Midbrain (tissue), 1 donor: ENCODE measurements at places on chromosomes 2 and 18.
A peak's percentile ranks its signal among the peaks of the same experiment; 100 is the strongest.

GRCh38 chr18:45197526-45197970 lies 417.7 kb upstream of the SLC14A2 start:
- DNase-seq: no peak

DNA sequence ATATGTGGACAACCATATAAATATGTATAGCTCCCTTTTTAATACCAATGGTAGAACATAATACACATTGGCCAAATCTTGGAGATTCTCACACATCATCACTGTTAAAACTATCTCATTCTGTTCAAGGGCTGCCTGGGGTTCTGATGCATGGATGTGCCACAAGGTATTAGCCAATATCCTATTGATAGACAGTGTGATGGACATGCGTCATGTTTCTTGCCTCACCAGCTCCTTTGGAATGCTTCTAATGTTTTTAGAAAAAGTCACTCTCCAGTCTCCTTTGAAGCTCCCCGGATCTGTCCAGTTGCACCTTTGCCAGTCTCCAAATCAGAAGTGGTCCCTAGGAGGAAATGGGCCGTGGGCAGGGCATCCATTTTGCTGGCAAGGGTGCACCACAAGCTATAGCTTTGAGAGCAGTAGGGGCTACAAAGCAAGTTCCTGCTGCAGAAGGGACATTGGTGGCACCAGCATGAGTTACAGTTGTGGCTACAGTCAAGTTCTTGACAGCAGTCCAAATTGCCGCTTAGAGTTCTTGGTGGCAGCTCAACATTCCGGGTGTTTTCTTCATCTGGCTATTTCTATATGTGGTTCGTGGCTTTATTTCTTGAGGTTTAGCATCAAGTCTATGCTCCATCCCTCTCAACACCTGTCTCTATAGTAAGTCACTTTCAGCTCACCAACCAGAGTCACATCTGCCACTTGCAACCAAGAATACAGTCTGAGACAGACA lies 25.1 kb upstream of the ATRAID start:
- no peak for DNase-seq

DNA sequence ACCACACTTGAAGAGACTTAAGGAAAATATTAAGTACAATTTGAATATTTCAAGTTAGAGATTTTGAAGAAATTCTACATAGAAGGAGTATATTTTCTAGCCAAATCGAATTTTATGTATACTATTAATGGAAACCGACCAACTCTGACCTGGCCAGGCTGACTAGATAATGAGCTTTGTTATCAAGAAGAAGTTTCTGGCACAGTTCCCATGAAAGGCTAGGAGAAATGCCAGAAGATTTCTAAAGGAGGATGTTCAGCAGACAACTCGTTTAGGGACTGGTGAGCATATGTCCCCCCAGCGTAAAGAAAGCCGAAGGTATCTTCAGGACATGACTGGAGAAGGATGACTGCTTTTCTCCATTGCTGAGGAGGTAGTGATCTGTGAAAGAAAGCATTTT lies 127.3 kb downstream of the DIS3L2 start:
- DNase-seq: no peak

- no peak for DNase-seq
Observed at GRCh38 chr18:4319738-4320677, 135.1 kb downstream of the DLGAP1 start.

DNA sequence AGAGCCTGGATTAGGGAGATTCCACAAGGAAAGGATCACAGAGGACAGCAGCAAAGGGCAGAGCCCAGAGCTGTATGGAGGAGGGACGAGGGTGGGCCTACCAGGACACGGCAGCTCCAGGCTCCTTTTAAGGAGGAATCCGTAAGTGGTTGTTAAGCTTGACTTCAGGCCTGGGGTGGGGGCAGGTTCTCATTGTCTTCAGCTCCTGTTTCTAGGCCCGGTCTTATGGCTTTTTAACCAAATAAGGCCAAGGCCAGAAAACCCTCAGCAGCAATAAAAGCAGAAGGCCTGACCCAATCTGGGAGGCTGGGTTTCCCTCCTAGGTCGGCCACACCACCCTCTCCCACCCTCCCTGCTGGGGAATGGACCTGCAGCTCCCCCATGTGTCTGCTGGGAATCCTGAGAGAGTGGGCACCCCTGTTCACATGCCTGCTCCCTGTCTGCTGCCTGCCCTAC lies 111.2 kb downstream of the PLB1 start:
- no peak for DNase-seq

- DNase-seq: no peak
Observed at GRCh38 chr2:3652896-3653625, 4.9 kb upstream of the ALLC start.

- no peak for DNase-seq
Observed at GRCh38 chr2:47299555-47299954, 103.4 kb upstream of the MSH2 start.

DNA sequence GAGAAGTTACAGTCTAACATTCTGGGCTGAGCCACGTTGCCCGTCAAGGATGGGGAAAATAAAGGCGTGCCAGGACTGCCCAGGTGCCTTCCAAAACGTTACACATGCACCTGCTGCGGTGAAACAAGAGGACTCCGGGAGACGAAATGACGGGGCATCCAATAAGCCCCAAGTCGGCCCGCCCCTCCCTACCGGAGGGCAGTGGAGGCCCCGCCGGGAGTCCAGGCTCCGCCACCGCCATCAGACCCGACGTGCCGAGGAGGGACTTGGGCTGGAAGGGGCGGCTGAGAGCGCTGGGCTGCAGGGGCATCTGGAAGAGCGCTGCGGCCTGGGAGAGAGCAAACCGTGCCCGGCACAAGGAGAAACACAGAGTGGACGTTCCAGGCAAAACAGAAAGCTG lies 112.5 kb upstream of the GPC1 start:
- DNase-seq: no peak

DNA sequence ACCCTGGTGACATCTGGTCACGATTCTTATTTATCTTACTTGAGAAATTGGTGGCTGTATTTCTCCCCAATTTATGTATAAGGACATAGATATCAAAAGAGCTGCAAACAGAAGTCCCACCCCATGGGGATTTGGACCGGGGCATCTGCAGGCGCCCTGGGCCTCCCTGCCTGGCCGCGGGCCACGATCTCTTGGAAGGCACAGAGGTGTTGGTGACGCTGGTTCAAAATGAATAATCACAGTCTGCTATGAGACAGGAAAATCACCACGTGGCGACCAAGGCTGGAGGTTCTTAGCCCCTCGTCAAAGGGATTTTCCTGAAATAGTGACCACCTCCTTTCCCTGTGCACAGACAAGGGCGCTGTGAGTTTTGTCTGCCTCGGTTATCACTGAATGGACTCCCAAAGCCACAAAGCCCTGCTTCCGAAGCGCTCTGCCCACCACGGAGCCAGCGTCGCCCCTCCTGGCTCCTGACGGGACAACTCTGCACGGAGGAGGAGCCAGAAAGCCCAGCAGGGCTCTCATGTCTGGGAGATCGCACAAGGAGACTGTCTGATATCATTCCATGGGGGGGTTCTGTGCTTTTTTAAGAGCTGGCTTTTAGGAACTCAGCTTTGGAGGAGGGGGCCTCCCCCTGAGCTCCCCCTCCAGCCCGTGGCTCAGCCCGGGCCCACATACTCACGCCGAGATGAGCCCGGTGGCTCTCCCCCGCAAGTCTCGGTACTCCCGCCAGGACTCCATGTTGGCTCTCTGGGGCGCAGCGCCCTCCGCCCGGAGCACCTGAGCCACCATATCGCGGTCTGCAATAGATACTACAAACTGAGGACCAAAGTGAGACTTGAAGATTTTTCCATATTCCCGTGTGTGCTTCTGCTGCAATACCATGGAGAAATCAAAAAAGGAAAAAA lies 14.6 kb downstream of the CYP27C1 start:
- no peak for DNase-seq

DNA sequence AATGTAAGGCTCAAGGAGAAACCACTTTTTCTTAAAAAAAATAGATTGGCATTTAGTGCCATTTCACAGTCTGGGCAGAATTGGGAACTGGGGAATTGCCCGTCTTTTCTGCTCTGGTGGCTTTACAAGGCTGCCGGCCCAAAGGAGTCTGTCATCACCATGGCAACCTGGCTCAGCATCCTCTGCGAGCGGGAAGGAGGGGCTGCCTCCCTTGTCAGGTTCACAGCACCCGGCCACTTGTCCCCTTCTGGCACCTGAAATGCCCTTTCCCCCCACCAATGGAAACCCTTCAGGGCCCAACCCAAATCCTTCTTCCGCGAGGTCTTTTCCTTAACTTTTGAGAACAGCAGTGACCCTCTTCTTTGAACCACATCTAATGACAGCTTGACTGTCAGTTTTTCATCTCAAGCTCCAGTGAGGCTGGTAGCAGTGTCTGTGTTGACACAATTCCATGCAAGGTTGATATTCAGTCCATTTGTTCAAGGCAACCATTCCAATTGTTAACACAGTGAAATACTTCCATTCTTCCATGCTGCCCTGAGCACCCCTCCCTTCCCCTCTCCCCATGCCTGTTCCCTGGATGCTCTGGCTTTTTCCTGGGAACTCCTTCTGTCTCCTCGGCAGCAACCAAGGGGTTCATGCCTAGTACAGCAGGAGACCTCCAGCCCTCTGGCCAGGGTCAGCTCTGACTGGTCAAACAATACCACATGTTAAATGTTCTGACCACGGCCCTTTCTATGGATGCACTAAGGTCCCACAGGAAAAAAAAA lies 79.6 kb downstream of the DNER start:
- DNase-seq: peak; percentile 82

GRCh38 chr18:69127873-69128500 lies 272.7 kb upstream of the DOK6 start:
- DNase-seq: no peak

DNA sequence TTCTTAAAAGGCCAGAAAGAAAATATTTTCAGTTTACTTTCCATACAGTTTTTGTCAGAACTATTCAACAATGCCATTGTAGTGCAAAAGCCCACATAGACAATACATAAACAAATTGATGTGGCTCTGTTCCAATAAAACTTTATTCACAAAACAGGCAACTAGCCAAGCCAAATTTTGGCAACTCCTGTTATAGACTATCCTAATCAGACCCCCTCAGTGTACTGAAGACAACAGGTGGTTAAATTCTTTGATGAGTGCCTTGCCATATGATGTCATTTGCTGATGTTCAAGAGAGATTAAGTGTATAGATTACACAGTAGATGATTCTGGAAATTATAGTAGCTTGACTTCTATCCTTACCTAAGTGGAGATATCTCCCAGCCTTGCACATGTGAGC lies 83.4 kb downstream of the FANCL start:
- no peak for DNase-seq

DNA sequence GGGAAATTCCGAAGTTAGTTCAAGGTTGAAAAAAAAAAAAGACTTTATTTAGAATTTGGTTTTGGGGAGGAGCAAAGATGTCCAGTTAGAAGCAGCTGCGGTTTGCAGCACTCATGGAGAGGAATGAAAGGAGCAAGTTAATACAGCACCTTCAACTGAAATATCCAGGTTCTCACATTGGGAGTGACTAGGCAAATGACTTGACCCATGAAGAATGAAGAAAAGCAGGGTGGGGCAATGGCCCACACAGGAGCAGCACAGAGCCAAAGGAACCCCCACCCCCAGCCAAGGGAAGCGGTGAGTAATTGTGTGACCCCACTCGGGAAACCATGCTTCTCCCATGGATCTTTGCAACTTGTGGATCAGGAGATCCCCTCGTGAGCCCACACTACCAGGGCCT lies 32.8 kb downstream of the ZNF892 start:
- no peak for DNase-seq

GRCh38 chr2:30649278-30649677 lies 158.0 kb downstream of the CAPN13 start:
- no peak for DNase-seq

GRCh38 chr2:222797261-222797660 lies 63.6 kb upstream of the ACSL3 start:
- DNase-seq: peak; percentile 34

GRCh38 chr2:241007111-241007510 lies 8.7 kb downstream of the SNED1 start:
- DNase-seq: no peak

DNA sequence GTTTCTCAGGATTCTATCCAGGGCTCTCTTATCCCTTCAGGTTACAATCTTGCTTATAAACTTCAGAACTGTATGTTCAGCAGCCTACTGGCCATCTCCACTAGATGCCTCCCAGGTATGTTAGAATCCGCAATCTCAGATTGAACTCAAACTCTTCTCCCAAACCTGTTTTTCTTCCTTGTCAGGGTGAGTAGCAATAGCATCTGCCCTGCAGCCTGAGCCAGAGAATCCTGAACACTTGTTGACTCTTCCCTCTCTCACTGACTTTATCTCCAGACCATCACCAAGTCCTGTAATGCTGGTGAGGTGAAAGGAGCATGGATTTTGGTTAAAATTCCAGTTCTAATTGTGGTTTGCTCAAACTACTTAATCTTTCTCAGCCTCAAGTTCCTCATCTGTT lies 82.6 kb upstream of the ALPP start:
- DNase-seq: no peak

DNA sequence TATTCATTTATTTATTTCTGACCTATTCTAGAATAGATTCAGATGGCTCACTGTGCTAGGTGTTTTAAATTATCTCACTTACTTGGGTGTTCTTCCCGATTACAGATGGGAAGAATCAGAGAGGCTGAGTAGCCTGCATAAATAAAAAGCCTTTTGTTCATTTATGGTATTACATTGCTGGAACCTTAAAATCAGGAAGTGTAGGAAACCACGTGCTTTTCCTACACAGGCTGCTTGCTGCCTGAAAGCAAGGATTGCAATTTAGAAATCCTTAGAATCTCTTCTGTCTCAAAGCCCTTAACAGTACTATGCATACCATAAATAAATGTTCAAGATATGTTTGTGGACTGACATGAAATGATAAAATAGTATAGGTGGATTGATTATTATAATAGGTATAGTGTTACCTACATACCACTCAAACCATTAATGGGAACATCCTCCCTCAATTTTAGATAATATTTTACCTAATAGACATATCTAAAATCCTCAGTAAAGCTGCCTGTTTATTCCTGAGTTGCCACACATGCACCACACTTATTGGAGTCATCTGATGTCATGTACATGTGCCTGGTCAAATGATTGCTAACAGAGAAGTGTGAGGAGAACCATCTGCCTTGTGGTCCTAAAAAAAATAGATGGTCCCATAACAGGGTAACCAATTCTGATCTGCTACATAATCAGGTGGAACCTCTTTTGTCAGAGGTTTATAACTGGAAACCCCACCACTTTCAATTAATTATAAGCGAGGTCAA lies 73.5 kb upstream of the C2orf15 start:
- DNase-seq: no peak

DNA sequence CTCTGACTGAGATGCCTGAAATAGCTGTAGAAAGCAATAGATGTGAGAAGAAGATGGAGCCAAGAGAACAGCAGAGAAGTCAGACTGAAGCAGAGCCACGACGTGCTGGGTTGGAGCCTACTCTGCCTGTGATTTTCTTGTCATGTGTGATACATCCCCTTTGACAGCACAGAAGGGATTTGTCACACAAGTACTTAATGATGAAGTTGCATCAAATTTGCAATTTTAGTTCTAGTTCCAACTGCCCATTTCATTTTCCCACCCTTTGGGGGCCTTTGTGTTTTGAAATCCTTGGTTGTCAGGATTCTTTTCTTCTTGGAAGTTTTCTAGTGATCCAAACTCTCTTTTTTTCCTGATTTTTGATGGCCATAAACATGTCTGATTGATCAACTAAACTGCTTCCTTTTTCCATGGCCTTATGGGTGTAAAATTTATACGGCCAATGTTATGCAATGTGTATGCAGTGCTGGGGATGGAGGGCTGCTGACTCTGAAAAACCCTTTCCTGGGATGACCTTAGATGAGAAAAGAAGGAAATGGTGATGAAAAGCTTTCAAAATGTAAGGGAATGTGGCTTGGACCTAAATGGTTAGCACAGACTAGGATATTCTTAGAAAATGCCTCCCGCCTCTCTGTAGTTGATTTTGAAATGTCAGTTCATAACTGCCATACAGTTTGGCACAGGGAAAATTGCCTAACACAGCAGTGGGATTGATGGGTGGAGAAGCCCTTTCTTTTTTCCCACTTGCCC lies 9.6 kb upstream of the B3GNT2 start:
- no peak for DNase-seq
